ENCODE measurements at places on chromosomes 13 and 19. TPM values are rescaled to one million over a fixed set of nuclear protein-coding genes. Genes with fewer than 3 reads are reported as not detected.

FBN3 gene
- total RNA-seq, result not detected

BCAM gene
- total RNA-seq, result 7.5 TPM

DNA sequence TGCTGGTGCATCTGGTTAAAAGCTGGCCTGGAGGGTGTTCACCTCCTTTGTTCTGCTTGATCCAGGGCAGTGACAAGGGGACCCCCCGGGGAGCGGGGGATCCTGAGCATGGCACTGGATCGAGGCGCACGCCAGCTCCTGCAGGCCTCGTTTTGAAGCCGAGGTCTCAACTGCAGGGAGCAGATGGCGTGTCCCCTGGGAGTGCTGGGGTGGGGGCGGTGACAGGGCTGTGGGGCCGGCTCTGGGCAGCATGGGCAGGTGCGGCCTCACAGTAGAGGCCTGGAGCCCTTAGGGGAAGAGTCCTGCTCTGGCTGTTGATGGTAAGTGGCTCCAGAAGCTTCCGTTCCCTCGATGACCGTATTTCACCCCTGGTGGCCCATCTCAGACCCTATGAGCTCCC is 51.8 kb downstream of the CRTC1 start:
- no peak overlapping the region for H3K27ac ChIP-seq
- H3K4me1 ChIP-seq, result no peaks in the 10 kb centered on the region
- no peak overlapping the region for H3K4me3 ChIP-seq

GRCh38 chr19:35313587-35313986 is 15.4 kb upstream of the CD22 start:
- no peaks in the 10 kb centered on the region for H3K36me3 ChIP-seq
- no peak overlapping the region for H3K4me3 ChIP-seq
- H3K27ac ChIP-seq, result peak overlapping the region; percentile 36
- no peaks in the 10 kb centered on the region for H3K27me3 ChIP-seq

DNA sequence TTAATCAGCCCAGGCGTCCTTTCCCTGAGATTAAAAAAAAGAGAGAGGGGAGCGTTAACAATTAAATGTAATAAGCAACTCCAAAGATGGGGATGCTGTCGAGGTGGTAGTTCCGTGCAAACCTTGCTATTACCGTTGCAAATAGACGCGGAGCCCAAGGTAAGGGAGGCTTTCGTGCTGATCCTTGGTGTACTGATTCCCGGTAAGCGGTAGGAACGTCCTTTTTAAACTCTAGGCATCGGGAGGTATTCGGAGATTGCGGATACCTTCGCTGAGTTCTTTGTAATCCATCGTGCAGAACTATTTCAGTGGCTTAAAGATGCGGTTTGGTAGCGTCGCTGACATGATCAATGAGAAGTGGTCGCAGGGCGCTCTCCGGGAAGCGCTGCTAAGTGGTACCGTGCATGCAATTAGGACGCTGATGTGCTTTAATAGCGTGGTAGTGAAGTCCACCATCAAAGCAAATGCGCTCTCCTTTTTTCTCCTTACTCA is 3.1 kb downstream of the SLITRK5 start:
- peaks cover 29% of the 10 kb centered on the region for H3K4me1 ChIP-seq
- peaks cover 59% of the 10 kb centered on the region for H3K27me3 ChIP-seq
- H3K4me3 ChIP-seq, result no peak overlapping the region

ZNF418 gene
- total RNA-seq, result 9.0 TPM

DNA sequence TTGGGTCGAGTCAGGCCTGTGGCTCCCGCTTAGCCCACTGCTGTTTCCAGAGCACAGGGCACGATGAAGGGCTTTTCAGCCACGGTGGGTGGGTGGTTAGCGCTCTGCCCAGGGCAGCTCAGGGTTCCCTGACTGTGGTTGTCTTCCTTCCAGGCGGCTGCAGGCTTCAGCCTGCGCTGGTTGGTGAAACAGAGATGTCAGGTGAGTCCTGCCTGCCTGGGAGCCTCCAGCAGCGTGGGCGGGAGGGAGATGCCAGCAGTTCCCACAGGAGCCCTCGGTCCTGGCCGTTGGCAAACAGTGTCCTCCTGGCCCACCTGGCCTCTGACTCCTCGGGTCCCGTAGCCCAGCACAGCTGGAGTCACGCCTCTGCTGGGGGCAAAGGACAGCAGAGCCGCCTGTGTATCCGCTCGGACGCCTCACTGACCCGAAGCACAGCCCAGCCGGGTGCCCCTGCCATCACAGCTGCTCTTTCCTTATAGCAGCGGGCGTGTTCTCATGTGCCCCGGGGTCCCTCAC is 9.7 kb downstream of the ADAT3 start:
- H3K4me1 ChIP-seq, result no peaks in the 10 kb centered on the region
- no peaks in the 10 kb centered on the region for H3K27me3 ChIP-seq
- no peak for DNase-seq
- H3K27ac ChIP-seq, result no peak overlapping the region
- H3K4me3 ChIP-seq, result no peak overlapping the region

DNA sequence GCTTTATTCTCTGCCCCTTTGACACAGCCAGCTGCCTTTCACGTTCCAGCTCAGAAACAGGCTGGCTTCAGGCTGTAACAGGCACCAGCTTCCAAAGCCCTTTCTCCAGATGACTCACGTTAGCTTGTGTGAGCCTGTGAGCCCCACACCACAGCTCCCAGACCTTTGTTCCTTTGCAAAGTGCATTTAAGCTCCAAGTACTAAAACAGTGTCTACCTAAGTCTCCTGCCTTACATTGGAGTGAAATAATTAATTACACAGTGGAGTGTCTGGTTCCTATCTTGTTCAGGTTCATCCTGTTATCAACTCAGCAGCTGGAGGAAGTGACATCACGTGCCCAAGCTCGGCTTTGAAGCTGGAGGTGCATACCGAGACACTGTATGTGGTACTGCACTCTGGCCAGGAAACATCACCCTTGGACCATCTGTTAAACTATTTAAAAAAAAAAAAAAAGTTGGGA is 475.8 kb downstream of the FOXO1 start:
- H3K36me3 ChIP-seq, result no peaks in the 10 kb centered on the region
- peak; percentile 78 for DNase-seq

CD79A gene
- not detected for total RNA-seq

DNA sequence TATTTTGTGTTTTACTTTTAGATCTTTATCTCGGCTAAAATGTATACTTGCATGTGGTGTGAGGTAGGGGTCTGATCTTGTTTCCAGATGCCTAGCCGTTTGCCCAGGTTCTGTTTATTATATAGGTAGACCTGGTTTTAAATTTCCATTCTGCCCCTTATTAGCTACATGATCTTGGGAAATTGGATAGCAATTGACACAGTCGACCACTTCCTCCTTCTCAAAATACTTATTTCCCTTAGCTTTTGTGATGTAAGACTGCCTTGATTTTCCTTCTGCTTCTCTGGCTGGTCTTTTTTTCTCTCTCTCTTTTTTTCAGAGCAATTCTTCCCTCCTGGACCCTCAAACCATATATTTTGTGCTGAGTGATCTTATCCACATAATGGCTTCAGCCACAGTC is 3.0 kb upstream of the PGLYRP1 start:
- no peak overlapping the region for H3K4me3 ChIP-seq
- peaks cover 29% of the 10 kb centered on the region for H3K27me3 ChIP-seq
- no peaks in the 10 kb centered on the region for H3K36me3 ChIP-seq

Data from adrenal gland (tissue), 19 donors.